ENCODE measurements at places on chromosomes 2 and 18.

- no peak for DNase-seq
Measured at GRCh38 chr2:196655761-196656160, 16.2 kb downstream of the CCDC150 start.

DNA sequence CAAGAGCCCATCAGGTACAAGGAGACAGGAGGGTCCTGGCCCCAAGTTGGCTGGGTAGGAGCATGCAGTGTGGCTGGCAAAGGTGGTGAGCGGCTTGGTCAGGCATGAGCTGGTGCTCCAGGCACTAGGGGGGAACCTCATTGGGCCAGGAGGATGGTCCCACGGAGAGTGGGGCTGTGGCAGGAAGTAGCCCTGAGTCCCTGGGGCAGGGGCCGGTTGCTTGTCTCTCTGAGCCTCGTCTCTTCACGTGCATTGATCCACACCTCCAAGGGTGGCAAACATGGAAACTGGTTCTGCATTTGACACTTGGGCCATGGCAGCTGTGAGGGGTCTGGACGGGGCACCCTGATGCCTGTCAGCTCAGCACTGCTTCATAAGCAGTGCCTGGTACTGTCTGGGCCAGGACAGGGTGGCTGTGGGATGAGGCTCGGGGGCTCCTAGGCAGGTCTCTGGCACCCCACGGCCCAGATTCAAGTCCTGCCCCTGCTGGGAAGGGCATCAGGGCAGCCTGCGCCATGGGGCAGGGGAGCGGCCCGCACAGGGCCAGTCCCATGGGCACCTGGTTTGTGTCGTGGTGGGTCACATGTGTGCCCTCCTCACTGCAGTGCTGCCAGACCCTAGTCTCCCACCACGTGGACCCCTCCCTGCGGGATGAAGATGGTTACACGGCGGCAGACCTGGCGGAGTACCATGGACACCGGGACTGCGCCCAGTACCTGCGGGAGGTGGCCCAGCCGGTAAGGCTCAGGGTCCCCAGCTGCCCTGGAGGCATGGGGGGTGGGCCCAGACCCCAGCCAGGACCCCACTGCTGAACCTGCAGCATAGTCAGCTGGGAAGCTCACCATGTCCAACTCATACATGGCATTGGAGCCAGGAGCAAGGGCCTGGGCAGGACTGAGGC, 16.4 kb downstream of the ESPNL start:
- DNase-seq = no peak

DNA sequence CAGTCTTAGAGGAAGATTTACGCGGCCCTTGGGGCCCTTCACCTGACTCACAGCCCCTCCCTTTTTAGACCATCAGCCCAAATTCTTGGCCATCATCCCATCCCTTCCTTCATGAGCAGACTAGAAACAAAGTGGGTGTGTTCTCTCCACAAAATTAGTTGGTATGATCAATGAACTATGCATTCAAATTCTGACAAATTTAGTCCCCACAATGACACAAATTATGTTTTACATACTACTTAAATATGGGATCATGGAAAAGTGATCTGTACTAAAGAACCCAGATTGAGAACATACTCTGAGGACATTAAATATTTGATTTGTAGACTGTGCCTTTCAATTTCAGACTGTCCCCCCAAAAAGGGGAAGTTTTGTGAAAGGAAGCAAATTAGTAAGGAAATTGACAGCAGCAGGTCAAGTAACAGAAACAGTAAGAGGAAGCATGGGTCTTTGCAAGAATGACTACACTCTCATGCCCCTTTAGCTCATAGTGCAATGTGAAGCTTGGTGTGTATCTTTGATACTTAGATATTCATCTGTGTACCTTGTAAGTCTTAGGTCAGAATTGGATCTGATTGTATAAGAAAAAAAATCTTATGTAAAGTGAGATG, 2.2 kb upstream of the MAPRE2 start:
- DNase-seq = no peak

DNA sequence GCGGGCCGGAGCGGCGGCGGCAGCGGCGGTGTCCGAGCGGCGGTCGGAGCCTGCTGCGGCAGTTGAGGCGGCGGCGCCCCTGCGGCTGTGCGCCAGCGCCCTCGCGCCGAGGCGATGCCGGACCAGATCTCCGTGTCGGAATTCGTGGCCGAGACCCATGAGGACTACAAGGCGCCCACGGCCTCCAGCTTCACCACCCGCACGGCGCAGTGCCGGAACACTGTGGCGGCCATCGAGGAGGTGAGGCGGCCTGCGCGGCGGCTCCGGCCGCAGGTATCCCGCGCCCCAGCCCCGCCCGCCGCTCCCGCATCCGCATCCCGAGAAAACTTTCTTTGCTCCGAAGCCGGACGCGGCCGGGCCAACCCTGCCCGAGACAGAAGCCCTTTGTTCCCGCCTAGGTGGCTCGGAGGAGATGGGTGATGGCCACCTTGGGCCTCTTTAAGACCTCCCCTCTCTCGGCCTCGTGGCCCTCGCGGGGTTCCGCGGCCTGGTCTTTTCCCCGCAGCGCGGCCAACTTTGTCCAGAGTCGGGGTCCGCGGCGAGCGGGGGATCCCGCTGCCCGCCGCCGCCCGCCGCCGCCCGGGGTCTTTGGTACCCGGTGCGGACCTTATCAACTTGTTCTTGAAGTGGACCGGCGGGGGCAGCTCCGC, 504 bp downstream of the ASAP2 start:
- DNase-seq = peak; percentile 58

DNA sequence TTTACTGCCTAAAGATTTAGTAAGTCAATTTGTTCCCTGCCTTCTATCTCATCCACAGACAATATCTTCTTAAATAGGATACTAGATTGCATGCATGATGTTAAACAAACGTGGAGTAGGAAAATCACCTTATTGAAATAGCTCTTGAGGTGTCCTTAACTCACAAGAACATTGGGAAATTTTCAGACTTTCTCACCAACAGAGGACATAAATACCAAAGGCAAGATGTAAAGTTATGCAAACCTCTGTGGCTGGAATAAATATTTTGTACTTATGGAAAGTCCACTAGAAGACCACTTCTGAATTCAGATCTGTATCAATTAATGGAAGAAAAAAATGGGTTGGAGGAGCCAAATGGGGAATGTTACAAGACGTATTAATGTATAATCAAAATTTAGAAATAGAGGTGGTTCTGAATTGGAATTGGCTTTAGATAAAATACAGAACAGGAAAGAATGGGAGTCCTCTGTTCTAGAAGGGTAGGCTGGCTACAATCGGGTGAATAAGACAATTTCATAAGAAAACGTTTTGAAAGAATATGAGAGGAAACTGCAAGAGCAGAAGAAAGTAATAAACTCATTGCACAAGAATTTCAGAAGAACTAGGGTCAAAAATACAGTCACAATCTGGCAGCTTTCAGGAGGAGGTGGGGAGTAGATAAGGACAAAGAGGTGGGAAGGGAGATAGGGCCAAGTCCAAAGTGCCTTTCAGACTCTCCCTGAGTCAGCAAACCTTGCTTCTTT, 69.3 kb upstream of the FN1 start:
- no peak for DNase-seq
